ENCODE measurements at places on chromosomes 4 and X.

DNA sequence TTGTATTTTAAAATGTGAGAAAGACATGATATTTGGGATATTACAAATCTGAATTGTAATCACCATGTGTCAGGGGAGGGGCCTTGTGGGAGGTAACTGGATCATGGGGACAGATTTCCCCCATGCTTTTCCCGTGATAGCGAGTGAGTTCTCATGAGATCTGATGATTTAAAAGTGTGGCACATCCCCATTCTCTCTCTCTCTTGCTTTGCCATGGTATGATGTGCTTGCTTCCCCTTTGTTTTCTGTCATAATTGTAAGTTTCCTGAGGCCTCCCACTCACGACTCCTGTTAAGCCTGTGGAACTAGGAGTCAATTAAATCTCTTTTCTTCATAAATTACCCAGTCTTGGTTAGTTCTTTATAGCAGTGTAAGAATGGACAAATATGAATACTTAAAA is 39.0 kb downstream of the CCDC158 start:
- DNase-seq, result no peak

DNA sequence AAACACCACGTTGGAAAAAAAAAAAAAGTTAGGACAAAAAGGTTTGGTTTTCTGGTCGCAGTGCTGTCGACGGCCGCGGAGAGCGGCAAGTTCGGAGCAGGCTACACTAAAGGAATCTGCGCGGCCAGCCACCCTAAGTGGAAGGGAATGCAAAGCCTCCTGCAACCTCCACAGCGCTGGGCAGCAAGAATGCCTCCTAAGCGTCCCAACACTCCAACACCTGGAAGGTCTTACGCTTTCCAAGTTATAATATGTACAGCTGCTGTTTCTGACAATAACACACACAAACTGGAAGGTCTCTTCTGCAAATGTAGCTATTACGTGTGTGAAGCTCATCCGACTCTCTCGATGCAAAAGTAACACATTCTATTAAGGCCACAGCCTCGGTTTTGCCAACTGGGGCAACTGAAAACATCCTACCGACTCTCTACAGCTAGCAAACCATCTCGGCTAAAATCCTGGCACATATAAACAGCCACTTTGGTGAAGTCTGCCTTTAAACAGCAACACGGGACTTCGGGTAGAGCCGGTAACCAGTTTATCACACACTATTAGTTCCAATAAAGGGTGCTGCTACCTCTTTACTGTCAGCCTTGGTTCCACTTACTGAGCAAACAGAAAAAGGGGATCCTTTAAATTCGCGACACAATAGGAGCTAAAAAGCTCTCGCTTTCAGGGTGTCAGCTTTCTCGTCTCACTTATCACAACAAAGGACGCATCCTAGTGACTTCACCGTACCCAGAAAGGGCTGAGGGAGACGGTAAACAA is 895 bp downstream of the SMIM14 start:
- no peak for DNase-seq

DNA sequence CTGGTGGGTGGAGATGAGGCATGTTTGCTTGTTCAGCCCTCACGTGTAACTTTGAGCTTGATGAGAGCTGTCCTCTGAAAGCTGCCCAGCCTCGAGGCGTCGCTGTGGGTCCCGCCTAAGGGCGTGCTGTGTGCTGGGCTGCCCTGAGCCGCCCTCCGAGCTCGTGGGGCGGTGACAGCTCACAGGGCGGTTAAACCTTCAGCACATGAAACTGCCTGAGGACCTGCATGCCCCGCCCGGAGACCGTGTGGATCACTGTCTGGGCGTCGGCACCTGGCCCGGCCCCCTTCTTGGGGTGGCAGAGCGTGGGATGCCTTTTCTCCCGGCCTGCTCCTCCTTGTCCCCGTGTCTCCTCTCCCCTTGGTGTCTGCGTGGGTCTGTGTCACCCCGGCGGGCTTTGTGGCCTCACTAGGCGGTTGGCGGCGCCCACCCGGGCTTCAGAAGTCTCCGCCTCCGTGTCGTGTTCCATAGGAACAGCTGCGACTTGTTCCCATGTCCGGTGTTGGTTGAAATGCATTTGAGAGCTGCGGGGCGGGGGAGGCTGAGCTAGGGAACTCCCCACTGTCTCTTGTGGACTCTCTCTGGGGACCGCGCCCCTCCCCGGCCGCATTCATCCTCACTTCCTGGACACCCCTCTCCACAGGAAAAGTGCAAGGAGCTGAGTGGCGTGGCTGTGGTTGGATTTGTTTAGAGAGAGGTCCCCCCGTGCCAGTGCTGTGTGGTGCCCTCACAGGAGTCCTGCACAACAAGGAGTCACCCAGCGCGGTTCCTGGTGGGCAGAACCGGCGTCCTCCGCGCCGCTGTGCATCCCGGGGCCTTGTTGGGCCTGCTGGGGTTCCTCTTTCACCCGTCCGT is 6.8 kb downstream of the AKAP17A start:
- DNase-seq, result no peak

DNA sequence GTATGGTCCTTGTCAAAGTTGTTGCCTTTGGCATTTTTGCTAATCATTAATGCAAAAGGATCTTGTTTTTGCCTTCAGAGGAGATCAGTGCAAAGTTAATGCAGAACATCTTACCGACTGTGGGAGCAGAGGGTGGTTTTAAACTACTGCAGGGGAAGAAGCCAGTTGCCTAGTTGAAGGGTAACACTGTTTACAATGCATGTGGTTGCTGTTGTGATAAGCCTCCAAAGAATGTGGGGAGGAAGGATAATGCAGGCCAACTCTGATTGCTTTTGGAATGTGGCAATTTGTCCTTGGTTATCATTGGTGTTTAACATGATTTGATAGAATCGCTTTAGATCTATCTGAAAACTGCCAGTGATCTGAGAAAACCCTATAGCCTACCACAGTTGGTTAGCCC is 204.3 kb upstream of the TLL1 start:
- no peak for DNase-seq

Data from GDM1 (cell line).